NCI-H226 (cell line): ENCODE measurements at places on chromosomes 5 and 9.

DNA sequence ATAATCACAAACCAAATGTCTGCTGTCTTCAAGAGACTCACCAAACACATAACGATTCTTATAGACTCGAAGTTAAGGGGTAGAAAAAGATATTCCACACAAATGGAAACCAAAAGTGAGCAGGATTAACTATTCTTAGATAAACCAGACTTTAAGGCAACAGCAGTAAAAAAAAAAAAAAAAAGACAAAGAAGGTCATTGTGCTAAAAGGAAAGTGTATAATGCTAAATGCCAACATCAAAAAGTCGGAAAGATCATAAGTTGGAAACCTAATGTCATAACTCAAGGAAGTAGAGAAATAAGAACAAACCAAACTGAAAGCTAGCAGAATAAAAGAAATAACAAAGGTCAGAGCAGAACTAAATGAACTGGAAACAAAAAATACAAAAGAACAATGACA, 714.6 kb downstream of the SEMA5A start:
- DNase-seq: no peak

DNA sequence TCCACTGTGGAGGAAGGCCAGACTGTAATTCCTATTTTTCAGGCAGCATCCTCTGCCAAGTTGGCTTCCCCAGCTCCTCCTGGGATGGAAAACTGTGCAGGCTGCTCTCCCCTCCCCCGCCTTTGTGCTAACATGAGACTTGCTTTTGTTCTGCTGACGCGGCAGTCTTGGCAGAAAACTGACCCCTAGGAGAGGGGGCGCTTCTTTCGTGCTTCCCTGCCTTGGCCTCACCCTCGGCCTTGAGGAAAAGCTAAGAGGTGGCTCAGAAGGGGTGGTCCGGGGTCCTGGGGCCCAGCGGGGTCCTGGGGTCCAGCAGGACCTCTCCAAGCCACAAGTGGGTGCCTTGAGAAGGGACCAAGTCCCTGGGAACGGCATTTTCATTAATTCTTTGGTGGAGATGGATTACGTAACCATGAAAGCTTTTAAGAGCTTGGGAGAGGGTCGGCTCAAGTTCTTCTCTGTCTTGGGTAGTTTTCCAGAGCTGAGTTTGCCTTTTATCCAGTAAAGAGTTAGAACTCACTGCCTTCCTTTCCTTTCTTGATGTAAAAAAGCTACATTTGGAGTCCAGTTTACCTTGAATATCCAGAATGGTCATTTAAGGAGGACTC, 51.0 kb downstream of the SH3PXD2B start:
- no peak for DNase-seq

- DNase-seq: no peak
Measured at GRCh38 chr9:108085294-108085693, 595.7 kb upstream of the KLF4 start.

GRCh38 chr5:128426090-128426534, 111.9 kb downstream of the FBN2 start:
- DNase-seq: no peak

DNA sequence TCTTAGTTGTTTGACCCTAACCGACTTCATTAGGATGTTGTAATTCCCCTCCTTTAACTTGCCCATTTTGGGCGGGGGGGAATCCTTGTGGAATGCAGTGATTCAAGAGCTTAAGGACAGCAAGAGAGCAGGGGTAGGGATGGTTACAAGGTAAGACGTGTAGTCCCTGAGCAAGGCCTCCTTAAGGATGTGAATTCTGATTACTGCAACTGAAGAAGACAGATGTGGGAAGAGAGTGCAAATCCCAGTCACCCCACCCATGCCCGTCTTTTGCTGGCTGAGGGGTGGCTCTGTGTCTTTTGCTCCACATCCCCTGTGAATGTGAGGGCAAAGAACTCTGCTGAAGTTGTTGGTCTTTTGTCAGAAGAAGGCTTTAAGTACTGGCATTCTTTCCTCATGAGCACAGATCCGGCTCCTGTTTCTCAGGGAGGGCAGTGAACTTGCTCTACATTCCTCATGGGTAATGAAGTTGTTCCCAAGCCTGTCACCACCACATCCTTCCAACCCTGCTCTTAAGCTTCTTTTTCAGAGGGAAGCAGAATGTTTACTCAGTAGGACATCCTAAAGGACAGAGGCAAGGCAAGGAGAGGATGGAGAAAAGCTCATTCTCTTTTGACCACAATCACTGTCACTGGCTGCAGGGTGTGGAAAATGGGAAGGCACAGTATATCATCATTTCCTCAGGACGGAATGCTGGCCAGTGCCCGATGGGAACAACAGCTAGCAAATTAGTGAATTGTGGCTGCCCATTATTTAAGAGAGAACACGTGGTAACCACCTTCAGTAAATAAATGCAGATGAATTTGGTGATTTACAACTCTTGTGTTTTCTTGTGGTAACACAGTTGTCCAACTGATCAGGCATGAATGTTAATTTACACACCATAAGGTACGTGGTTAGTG, 61.5 kb downstream of the RAI14 start:
- peak; percentile 91 for DNase-seq

GRCh38 chr9:114486205-114486963, 18.9 kb downstream of the WHRN start:
- no peak for DNase-seq

DNA sequence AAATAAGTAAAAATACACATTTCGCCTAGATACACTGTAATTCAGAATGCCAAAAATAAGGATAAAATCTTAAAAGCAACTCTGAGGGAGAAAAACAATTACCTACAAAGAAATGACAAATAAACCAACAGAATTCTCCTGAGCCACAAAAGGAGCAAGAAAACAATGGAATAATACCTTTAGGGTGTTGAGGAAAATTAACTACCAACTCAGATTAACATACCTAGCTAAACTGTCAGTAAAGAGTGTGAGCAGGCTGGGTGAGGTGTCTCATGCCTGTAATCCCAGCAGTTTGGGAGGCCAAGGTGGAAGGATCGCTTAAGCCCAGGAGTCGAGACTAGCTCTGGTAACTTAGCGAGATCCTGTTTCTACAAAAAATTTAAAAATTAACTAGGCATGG, 81.5 kb downstream of the C9orf50 start:
- DNase-seq: no peak

DNA sequence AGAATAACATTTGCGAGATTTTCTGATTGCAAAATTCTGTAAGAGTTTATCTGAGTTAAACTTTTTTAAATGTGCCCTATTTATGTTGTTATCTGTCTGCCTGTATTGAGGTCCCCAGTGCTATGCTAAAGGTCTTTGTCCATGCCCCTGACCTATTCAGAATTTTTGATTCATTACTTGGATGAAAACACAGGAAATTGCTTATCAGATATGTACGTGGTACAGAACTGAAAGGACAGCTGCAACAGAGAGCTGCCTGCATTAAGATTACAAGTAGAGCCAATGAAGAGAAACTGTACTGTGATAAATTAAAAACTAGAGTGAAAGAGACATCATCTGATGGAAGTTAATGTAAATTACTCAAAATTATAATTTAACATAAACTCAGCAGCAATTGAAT, 408.8 kb downstream of the ADGRV1 start:
- DNase-seq: peak; percentile 32

GRCh38 chr5:79540939-79541338, 27.0 kb upstream of the HOMER1 start:
- DNase-seq: no peak

DNA sequence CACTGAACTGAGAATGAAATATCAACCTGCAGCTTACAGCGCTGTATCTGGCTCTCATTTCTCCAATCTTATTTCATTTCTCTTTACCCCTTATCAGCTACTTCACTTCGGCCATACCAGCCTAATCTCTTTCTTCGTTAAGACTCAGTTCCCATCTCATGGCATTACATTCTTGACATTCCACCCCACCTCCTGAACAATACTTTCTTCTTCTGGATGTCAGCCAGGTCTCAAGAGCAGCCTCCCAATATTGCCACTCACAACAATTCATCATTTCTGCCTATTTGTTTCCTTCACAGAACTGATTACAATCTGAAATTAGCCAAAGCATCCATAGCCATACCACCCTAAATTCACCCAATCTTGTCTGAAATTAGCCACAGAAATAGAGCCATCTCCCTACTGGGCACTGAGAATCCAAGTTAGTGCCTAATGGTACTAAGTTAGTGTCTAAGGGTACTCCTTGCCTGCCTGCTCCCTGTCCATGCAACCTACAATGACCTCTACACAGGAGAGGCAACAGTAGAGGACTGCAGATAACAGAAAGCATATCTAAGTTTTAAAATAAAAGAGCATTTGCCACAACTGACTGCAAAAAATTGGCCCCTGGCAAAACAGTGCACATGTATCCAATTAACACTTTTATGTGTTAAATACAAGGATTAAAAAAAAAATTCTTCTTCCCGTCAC, 35.2 kb downstream of the SETX start:
- DNase-seq: peak; percentile 85

DNA sequence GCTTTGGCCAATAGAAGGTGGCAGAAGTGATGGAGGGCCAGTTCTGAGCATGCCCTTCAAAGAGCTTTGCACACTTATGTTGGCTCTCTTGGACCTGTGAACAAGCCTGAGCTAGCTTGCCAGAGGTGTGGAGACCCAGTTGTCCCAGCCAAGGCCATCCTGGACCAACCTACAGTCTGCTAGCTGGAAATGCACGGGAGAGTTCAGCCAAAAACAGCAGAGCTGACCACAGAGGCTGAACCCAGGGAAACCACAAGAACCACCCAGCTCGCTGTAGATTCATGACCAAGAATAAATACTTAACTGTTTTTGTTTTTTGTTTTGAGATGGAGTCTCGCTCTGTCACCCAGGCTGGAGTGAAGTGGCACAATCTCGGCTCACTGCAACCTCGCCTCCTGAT, 65.4 kb upstream of the HAND1 start:
- DNase-seq: no peak

DNA sequence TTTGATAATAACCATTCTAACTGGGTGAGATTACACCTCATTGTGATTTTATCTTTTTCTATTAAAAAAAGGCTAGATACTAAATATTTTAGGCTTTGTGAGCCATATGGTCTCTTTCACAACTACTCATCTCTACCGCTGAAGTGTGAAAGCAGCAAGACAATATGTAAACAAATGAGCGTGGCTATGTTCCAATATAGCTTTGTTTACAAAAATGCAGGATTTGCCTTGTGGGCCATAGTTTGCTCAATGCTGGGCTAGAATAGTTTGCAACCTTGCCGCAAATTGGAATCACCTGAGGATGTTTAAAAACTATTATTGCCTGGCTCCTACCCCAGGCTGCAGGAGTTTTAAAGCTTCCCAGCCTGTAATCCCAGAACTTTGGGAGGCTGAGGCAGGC, 10.2 kb upstream of the GPR150 start:
- DNase-seq: no peak

DNA sequence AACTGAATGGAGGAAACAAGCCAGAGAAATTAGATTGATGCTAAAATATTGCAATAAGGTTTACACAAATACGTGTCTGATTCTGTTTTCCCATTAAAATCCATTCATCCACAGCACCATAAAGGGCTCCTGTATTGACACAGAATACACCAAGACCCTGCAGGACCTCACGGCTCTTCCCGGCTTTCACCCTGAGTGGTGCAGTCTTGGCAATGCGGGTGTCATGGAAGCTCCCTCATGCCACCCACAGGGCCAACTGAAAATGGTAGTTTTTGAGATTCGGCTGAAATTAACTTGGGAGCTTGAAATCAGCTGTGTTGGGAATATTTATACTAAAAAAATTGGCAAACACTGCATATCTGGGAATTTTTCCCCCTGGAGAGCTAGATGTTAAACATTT, 17.3 kb upstream of the EXOC3 start:
- DNase-seq: no peak

- DNase-seq: no peak
Measured at GRCh38 chr9:83656952-83657351, 34.0 kb downstream of the IDNK start.

GRCh38 chr9:101353683-101354082, 31.1 kb downstream of the BAAT start:
- DNase-seq: no peak

DNA sequence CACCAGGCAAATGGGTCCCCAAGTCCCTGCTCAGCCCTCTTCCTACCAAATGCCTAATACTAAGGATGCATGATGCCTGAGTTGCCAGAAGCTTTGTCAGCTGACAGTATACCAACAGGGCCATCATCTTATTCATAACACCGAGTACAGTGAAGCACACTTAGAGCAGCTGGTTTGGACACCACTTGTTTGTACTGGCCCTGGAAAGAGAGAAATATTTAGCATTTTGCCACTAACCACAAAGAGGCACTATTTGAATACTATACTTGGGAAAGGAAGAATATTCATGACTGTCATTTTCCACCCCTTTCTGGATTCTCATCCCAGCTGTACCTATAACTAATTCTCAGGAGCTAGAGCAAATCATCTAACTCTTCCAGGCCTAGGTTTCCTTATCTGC, 364.4 kb upstream of the KIF2A start:
- DNase-seq: no peak

- no peak for DNase-seq
Measured at GRCh38 chr5:79330071-79330470, 94.1 kb downstream of the JMY start.

DNA sequence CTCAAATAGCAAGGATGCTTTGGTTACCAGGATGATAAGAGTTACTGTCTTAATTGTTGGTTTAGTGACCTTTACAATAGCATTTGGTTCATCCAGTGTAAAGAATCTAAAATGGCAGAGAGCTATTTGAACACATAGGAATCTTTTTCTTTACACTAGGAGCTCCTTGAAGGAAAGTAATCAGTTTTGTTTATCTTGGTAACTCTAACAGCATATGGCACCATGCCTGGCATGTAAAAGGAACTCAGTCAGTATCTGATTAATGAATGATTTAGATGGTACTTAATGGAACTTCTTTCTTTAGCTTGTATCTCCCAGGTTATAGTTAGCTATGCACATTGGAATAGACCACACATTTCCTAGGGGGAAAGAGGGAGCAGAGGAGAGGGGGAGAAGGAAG, 9.9 kb downstream of the PSMD5 start:
- DNase-seq: no peak

DNA sequence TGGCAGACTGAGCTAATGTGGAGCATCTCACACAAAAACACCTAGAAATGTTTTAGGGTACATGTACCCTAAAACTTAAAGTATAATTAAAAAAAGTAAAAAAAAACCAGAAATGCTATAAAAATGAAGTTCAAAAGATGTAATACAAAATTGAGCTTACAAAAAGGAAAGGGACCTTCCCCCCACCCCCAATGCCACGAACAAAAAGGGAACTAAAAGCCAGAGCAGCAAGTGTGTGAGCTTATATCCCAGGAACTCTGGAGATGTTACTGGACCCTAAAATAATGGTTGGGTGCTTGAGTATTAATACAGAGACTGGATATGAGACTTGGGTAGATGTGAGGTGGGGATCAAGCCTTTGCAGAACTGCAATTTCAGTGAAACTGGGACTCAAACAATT, 11.0 kb downstream of the SPATA9 start:
- DNase-seq: no peak

DNA sequence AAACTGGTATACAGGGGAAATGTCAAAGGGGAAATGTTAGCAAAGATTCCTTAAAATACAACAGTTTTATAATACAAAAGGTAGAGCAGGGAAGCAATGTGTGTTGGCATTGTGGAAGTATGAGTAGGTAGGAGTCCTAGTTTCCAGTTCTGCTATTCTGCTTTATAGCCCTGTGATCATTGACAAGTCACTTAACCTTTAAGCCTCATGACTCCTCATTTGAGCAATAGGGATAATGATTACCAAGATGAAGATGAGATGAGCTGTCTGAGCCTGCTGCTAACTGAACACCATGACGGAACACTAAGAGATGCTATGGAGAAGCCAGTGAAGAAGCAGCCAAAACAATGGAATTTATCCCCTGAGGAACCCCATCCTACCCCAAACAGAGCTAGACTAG, 251.7 kb downstream of the PAPPA start:
- no peak for DNase-seq

- no peak for DNase-seq
Measured at GRCh38 chr5:151805414-151806223, 33.9 kb downstream of the G3BP1 start.
